Left ventricle myocardium inferior (tissue), 1 donor: ENCODE measurements at places on chromosomes 6 and 20.

DNA sequence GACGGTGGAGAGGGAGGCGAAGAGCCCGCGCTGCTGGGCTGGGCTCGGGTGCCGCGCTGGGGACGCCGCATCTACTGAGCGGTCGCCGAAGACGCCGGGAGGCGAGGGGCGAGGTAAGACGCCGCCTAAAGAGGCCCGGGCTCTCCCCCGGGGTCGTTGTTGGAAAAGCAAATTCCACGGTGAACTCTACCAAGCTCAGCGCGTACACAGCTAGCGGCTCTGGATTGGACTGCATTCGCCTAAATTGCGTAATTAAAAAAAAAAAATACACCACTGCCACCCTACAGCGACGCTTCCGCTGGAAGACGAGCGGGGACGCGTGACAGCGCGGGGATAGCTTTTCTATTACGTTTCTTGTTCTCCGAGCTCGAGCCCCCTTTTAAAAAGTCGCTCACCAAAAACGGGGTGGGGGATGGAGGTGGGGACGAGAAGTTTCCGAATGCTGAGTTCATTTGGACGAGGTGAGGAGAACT lies 92.0 kb upstream of the PRDM1 start:
- DNase-seq = peak; percentile 27

DNA sequence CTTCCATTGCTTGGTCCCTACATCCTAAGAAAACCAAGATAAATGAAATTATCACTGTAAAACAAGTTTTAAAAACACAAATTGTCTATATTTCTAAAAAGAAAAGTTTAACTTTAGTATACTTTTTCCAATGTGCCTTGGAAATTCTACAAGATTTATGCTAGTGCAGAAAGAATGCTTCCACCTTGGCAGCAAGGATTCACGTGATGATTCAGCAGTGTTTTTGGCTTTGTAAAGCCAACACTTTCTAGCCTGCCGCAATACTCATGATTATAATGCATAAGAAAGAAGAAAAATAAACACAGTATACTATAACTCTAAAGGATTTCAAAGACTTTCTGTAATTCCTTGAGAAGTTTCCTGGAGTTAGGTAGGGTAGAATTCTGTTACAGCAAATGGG lies 442.7 kb downstream of the TENT5A start:
- DNase-seq = no peak

DNA sequence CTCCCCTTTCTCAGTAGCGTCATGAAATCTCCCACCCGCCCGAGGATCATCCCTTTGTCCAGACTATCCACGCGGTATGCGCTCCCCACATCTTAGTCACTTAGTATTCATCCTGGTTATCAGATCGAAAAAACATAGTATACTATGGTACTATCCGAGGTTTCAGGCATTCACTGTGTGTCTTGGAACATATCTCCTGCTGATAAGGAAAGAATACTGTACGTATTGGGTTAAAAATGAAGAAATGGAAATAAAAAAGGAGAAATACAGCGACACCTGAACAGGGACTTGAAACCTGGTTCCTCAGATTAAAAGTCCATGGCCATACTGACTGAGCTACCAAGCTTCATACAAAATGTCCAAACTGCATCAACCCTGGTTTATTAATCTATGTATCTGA lies 14.0 kb downstream of the HMGN4 start:
- DNase-seq = no peak

- DNase-seq = no peak
These were observed 55.6 kb downstream of the KCNB1 start for GRCh38 chr20:49426873-49427272.

DNA sequence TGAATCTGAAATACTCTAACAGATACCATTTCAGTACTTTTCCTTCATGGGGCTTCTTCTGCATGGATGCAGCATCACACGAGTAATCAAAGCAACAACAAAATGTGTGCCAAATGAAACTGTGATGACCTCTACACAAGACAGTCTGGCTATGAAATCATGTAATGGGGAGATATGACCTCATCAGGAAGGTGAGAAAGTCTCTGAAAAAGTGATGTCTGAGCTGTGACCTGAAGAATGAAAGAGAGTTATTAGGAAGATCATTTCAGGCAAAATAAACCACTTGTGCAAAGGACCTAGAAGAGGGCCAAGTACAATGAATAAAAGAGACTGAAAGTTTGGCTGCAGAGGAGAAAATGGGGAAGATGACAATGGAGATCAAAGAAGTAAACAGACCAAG lies 182.8 kb downstream of the PTPRK start:
- no peak for DNase-seq

DNA sequence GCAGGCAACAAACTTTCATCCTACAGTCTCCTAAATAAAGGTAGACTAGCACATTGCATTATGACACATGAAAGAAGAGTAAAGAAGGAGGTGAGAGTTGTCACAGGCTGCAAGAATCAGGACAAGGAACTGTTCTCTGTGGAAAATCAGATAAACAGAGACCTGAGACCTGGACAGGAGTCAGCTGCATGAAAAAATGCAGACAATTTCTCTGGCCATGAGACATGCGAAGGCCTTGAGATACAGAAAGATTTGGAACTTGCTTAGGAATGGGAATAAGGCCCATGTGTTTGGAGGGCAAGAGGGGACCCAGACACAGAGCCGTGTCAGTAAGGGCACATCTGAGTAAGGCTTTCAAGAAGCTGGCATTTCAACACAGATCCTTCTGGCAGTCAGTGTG lies 674.6 kb upstream of the AGPAT4 start:
- no peak for DNase-seq

GRCh38 chr6:6697620-6698019 lies 109.1 kb downstream of the LY86 start:
- no peak for DNase-seq

DNA sequence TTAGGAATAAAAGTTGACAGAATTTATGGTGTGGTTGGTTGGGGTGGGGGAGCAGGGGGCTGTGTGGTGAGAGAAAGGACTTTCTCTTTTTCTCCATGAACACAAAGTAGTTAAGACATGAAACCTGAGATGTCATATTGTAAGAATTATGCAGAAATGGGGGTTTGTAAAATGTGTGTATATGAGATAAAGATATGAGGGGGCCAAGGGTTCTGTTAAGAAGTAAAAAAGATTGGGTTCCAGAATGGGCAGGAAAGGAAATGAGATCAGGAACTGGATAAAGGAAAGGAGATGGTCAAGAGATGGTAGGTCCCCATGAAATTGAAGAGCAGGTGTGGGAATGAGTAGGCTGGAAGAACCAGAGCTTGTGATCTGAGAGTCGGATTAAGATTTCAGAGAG lies 9.7 kb downstream of the RNF146 start:
- DNase-seq = no peak

DNA sequence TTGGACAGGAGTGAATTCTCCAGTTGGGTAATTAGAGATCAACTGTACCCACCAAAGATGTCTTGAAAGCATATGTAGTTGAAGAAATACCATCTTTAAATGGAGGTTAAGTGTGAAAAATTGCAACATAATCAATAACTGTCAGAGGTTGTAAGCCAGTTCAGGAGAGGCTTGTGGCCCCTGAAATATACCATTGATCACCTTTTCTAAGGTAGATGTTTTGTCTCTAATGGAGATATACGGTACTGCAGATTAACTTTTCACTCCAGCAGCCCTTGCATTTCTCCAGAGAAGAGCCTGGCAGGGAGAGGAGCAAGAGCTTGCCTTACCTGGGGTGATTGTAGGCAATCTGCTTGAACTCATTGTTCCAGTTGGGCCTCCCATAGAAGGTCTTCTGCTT lies 48.8 kb downstream of the NOX3 start:
- DNase-seq = no peak

DNA sequence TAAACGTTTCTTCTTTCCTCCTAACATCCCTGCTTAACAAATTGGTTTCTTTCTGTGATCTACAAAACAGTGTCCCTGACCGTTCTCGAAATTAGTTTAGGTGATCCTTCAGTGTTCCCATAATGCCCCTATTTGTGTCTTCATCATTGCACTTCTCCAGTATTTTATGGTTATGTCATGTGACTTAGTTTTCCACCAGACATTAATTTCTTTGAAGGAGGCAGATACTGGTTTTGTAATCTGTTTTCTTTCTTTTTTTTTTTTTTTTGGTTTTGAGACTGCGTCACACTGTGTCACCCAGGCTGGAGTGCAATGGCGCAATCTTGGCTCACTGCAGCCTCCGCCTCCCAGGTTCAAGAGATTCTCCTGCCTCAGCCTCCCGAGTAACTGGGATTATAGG lies 49.2 kb downstream of the FAM217A start:
- no peak for DNase-seq

DNA sequence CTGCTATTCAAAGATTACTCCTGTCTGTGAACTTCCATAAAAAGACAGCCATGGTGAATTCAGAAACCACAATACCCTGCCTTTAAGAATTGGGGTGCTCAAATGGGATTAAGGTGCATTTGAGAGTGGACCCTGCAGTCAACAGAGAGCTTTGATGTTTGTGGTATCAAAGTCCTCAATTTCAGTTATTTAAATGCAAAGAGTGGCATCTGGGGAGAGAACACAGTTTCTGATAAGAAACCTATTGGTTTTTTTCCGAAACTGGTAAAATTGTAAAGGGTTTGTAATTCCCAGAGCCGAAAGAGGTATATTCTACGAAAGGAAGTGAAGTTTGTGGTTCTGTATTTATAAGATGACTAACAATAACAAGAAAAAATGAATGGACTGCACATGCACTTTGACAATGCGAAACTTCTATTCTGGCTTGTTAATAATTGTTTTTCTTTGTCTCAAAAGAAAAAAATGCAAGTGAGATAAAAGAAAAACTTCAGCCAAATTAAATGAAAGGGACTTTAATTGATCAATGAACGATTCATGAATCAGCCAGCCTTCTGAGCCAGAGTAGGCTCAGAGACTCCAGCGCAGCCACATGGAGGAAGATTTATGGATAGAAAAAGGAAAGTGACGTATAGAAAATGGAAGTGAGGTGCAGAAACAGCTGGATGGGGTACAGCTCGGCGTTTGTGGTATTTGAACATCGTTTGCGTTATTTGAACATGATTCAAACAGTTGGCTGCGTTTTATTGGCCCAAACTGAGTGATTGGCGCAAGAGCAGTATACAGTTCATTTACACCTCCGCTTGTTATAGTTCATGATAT lies 70.5 kb upstream of the DUSP22 start:
- no peak for DNase-seq

DNA sequence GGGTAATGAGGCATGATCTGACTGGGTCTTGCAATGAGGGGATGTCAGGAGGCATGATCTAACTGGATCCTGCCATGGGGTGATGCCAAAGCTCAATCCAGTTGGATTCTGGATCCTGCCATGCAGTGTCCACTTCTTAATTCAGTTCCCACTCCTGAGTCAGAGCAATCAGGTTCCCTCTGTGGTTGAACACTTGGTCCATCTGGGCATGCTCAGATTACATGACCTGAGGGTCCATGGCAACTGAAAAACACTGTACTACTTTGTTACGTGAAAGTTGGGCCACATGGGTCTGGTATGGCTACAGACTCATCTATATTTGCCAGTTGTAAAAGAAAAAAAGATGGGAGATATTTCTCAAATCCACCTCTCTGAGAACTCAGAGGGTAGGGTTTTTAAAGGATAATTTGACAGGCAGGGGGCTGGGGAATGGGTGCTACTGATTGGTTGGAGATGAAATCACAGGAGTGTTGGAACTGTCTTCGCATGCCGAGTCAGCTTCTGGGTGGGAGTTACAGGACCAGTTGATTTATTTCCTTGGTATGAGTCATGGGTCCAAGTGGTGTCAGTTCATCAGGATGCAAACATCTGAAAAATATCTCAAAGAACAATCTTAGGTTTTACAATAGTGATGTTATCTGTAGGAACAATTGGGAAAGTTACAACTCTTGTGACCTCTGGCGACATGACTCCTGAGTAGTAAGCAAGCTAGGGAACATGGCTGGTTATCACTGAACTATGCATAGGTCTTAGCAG lies 21.6 kb downstream of the C6orf163 start:
- no peak for DNase-seq

- peak; percentile 52 for DNase-seq
These were observed 8.7 kb upstream of the CCN5 start for GRCh38 chr20:44706301-44707017.

DNA sequence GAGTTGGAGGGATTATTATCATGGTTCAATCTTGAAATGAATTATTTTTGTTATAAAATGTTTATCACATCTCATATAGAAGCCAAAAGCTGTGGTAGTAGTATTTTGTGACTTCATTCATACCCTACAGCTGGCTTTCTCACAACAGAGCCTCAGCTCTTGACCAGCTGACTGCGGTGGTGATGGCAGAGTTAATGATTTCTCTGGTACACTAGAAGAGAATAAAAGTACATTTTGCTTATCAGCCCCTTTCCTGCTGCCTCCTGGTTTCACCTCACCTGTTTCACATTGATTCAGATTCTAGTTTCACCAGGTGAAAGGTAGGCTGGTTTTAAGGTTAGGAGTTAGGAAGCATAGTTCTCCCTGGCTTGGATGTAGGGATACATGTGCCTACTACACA lies 55.7 kb downstream of the AFG1L start:
- no peak for DNase-seq

- peak; percentile 54 for DNase-seq
These were observed 44.2 kb upstream of the SUPT3H start for GRCh38 chr6:45421709-45422502.

DNA sequence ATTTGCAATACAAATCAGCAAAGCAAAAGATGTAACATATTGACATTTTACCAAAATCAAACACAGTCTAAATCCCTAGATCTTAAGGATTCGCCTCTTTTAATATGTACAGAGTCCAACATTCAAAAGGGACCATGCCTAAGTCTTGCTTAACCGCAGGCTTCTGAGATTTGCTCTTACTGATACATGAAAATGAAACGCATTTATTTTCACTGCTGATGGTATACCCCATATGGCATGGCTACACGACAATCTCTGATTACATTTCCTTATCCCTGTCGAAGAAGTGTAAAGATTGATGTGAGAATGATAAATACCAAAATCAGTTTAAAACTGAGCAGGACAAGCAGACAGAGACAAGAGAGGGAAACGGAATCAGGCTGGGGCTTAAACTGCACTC lies 75.4 kb downstream of the KIF16B start:
- DNase-seq = no peak

DNA sequence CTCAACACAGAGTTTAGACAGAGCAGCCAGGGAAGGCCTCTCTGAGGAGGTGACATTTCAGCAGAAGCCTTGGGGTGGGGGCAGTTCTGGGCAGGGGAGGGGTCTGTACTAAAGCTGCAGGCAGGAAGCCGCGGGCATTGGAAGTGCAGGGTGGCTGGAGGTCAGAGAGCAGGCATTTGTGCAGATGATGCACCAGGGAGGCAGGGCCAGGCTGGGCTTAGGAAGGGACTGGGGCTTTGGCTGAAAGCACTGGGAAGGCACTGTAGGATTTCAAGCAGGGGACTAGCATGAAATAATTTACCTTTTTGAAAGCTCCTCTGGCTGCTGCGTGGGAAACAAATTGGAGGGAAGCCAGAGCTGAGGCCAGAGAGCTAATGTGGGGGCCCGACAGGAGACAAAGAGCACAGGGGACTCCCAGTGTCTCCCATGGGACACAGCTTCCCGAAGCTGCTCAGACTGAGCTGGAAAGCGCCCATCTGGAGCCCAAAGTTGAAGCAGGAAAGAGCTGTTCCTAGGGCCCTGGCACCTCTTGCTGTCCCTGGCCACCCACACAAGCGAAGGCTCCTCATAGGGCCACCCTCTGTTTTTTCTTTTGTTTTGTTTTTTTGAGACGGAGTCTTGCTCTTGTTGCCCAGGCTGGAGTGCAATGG lies 19.3 kb downstream of the ADA start:
- no peak for DNase-seq
